ENCODE measurements at places on chromosomes 3 and 15.

DNA sequence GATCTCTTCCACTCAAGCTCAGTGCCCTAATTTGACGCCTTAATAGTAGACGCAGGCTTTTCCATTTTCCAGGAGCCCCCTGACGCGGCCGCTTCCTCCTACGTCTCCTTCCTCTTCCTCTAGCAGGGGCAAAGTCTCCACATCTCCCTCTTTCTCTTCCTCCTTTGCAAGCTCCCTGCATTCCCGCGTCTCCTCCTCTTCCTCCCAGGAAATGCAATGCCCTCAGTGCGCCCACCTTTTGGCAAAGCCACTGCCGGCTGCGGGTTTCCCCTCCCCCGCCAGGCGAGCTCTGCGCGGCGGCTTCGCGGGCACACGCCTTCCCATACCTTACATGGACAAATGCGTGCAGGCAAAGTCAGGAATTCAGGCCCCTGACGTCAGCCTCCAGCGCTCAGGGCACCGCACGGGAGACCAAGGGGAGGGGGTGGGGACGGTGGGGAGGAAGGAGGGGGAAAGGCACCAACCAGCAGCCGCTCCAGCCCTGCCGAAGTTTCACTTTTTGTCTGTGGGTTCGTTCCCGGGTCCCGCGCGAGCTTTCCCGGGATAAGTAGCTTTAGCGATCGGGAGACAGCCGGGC is 432 bp upstream of the LPP start:
- DNase-seq: peak; percentile 82

- DNase-seq: no peak
Measured at GRCh38 chr15:41648770-41649169, 11.4 kb upstream of the MGA start.

GRCh38 chr3:75303741-75304140 is 360.4 kb upstream of the FRG2C start:
- DNase-seq: no peak

DNA sequence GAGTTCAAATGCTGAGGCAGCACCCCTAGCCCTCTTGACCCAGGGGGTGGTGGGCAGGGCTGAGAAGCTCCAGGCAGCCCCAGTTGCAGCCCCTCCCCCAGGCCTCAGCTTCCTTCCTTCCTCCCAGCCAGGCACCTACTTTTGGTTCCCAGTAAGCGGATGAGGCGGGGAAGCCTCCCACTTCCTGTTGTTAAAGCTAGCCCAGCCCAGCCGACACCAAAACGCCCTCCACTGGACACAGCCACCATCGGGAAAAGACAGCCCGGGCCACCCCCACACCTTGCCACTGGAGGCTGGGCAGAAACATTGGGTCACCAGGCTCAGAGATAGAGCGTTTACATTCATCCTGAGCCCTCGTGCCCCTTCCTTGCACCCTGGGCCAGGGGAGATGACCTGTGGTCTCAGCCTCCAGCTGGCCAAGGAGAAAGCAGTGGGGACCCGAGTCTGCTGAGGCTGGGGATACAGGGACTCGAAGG is 3.5 kb downstream of the DUSP7 start:
- DNase-seq: peak; percentile 63

- no peak for DNase-seq
Measured at GRCh38 chr3:163957072-163957471, 1121.2 kb downstream of the SI start.

GRCh38 chr3:41219424-41219823 is 20.1 kb downstream of the CTNNB1 start:
- DNase-seq: no peak

- DNase-seq: no peak
Measured at GRCh38 chr3:47512416-47513124, 942 bp downstream of the ELP6 start.
